ENCODE measurements at places on chromosomes 1 and 21.

DNA sequence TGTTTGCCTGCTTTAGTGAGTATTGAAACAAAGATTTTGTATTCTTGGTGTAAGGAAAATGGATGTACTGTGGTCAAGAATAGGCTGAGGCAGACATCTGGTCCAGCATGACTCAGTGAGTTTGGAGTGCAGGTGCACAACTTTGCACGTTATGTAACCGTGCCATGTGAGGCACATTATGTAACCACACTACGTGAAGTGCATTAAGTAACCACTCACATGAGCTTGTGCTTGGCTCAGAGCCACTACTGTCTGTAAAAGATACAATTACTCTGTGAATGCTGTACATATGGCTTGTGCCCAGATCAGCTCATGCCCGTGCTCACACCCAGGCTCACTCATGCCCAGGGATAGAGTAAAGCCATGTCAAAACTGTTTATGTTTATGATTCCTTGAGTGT, 216.8 kb downstream of the CTH start:
- no peak for DNase-seq

DNA sequence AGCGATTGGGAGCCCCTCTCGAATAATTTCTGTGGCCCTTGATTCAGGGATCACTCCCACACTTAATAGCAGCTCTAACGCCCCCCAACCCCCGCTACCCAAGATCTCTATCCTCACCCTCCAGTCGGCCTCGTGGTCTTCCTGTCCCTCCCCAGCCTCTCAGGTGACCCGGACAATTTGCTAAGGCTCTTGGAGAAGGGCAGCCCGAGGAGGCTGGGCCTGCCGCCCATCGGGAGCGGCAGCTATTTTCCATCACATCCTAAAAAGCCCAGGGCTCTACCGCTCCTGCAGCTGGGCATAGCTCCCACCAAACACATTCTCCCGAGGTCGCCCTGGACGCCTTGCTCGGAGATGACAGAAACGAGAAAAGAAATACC, 12.0 kb upstream of the PHLDA3 start:
- DNase-seq, result no peak

- no peak for DNase-seq
These were observed 63.2 kb downstream of the SYDE2 start for GRCh38 chr1:85137660-85138059.

DNA sequence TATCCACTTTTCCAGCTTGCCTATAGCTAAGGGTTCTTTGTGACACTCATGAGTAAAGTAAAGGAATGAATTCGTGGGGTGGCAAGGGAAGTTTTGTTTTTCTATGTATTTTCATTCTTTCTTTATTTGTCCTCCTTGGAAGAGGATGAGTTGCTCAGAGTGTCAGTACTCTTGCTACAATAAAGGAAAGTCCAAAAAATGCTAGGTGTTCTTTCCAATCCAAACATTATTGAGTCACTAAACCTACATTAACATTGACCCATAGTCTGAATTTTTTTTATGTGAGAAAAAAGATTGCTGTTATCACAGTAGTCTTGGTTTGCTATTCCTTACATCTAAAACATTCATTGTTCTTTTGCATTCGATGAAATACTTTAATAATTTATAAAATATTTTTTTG, 959.9 kb upstream of the ADGRL4 start:
- DNase-seq, result no peak

- no peak for DNase-seq
These were observed 4.4 kb downstream of the AK2 start for GRCh38 chr1:33032126-33032869.

GRCh38 chr21:36323032-36323431, 3.0 kb downstream of the MORC3 start:
- no peak for DNase-seq

DNA sequence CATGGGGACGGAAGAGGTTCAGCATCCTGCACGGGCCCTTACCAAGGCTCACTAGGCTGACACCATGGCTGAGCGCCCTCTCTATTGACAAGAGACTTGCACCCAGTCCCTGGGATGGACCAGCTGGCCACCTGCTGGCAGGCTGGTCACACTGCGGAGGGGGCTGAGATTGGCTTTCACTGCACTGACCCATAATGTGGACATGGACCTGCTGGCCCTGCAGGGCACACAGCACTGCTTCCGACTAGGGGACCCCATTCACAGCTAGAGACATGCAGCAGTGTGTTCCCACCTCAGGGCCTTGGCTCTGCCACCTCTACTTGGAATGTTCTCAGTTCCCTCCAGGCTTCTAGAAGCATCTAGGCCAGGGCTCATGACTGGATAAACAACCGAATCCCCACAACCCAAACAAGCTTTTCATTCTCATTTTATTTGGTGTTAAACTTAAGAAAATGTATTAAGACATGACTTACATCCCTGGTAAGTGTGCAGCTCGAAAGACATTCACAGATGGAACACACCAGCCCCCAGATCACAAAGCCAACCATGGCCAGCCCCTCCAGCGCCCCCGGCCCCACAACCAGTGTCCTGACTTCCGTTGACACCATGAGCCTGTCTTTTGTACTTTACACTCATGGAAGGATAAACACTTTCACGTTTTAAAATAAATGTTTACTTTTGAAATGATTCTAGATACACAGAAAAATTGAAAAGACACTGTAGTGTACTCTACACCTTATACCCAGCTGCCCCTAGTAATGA, 9.3 kb upstream of the SRARP start:
- peak; percentile 26 for DNase-seq

- DNase-seq, result no peak
These were observed 8.9 kb downstream of the CITED4 start for GRCh38 chr1:40853113-40853884.

DNA sequence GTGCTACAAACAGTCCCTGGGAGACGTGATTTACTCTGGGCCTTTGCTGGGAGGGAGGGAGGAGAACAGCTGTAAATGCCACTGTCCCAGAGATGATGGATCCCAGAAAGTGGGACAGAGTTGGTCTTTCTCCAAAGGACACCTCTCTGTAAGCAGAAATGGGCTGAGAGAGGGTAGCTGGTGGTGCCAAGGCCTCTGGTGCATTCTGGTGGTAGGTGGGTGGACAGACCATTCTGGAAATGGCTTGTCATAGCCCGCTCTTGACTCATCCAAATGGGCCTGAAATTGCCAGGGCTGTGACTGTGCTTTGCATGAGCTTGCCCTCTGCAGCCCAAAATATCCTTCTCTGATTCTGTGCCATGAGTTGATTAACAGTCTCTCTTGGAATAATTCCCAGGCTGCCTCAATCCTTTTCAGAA, 36.1 kb downstream of the CCDC185 start:
- no peak for DNase-seq

- DNase-seq, result no peak
These were observed 16.4 kb upstream of the KIF21B start for GRCh38 chr1:201039876-201040275.

- DNase-seq, result no peak
These were observed 202.7 kb downstream of the KCNK2 start for GRCh38 chr1:215285013-215285800.

DNA sequence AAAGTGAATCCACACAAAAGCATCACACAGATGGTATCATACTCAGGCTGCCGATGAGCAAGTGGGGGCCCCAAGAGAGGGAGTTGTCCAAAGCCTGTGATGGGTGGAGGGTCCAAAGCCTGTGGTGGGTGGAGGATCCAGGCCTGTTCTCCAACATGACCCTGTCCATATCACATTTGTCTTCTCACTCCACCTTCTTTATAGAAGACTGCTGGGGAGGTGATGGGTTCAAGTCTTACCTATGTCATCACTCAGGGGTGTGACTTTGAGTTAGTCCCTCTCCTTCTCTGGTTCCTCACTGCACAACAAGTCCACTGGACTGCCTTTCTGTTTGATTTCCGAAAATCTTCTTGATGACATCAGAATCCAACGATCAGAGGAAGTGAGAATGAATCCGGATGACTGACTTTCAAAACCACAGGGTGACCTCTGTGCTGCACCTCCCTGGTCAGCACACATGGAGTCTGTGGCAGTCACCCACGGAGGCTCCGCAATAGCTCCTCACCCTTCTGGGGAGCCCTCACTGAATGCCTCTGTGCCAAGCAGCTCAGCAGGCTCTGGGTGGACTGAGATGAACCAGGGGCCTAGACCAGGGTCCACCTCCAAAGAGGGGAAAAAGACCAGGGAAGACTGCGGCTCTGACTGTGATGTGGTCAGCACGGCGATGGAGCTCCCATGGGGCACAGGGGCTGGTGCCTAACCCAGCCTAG, 166.8 kb downstream of the HIVEP3 start:
- no peak for DNase-seq

DNA sequence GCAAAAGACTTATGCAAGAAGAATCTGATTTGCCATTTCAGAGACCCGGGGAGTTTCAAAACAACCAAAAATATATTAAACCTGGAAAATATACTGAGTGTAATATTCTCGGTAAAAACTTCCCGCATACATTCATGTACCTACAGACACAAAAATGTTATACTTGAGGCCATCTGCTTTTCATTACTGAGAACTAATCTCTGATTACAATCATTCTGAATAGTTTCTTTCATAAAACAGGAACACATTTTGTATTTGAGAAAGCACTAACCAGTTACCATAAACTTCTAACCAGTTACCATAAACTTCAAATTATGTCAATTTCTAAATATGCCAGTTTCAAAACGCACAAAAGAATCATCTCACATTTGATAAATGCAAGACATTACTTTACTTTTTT, 7.8 kb downstream of the ZNHIT6 start:
- DNase-seq, result no peak

- no peak for DNase-seq
These were observed 13.3 kb downstream of the PMF1 start for GRCh38 chr1:156226116-156226538.

DNA sequence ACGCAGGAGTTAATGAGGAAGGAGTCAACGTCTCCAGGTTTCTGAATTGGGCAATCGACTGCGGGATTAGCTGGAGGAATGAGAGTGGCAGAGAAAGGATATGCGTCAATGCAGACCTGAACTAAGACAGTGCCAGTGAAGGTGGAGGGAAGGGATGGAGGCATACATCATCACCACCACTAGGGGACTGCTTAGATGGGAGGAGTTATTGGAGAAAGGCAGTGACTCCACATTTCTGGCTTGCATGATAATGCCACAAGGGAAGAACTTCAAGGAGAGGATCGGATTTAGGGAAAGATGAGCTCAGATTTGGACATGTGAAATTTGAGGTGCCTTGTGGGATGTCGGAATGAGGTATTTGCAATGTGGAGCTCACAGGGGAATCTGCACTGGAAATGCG, 17.5 kb downstream of the VASH2 start:
- no peak for DNase-seq

DNA sequence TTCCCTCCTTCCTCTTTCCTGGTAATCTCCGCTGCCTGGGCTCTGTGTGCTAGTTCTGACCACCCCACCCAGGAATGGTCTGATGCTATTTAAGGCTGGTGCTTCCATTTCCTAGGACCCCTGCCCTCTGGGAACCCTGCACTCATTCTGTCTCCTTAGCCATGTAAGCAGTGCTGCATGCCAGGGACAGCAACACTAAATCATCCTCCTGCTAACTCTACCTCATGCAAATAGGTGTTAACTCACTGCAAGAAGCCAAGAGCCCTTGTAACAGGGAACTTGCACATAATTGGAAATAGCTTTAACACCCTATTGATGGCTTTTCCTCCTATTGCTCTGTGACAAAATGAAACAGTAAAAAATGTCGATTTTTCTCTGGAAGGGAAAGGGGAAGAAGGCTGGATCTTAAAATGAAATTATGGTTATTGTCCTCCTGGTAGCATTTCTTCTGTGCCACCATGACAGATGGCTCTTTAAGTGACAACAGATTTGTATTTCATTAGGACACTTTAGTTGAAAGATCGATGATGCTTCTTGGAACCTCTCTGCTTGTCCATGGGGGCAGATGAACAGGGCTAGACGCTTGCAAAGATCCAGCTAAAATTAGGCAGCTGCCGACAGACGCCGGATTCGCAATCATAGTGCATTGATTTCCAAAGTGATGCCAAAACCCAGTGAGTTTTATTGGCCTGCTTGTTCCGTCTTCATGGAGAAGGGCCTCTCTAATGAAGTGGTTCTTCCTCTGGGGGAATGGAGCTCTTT, 551.7 kb downstream of the MATN1 start:
- no peak for DNase-seq

GRCh38 chr1:30751830-30752650, 5.5 kb downstream of the LAPTM5 start:
- DNase-seq, result no peak

- DNase-seq, result peak; percentile 24
These were observed 14.0 kb upstream of the CDA start for GRCh38 chr1:20574686-20575540.

DNA sequence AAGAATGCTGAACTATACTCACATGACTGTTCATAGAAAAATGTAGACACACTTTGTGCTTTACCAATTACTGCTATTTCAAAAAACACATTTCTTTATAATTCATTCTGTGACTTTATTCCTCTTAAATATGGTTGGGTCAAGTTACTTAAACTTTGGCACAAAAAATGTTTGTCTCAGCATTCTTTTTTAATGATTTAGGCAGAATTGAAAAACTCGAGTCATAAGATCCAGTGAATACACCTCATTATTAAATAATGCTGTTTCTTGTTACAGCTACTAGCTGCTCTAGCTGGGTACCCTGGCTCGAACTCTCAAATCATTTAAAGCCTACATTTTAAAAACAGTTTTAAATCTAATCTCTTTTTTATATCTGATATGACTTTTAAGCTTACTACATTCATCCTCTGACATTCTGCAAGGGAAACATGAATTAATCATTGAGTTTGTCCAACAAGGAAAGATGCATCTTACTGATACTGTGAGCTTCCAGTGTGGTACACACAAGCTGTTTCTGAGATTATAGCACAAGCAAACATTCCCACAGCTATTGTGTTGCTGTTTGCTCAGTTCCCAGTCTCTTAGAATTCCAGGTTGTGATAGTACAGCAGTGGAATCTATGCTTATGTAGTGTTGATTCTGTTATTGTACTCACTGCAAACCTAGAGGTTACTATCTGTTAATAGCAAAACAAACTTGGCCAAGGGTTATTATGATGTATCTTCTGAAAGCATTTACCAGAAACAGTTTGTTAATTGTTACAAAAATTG, 746.5 kb downstream of the USP25 start:
- DNase-seq, result no peak

- no peak for DNase-seq
These were observed 2.0 kb downstream of the IFFO2 start for GRCh38 chr1:18954270-18955071.

DNA sequence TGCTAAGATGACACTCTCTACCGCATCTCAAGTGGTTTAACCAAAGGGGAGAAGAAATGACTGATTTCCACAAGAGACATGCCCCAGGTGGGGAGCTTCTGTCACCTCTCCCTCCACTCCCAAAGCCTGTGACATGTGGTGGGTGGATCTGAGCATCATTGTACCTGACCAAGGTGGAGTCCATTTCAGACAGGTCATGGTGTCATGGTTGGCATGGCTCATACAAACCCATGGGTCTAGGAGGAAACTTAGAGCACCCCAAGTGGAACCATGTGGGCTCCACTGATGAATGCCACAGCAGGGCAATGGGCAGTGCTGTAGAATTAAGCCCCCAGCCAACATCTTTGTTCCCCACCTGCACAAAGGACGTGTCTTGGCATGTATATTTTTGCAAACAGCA, 131.5 kb upstream of the EDN2 start:
- DNase-seq, result no peak

GRCh38 chr1:204294357-204294756, 65.4 kb downstream of the PLEKHA6 start:
- DNase-seq, result no peak

GRCh38 chr1:4128616-4129015, 228.5 kb upstream of the C1orf174 start:
- no peak for DNase-seq
